ENCODE measurements at places on chromosomes 12 and 14. TPM values are rescaled to one million over a fixed set of nuclear protein-coding genes. Genes with fewer than 3 reads are reported as not detected.

DNA sequence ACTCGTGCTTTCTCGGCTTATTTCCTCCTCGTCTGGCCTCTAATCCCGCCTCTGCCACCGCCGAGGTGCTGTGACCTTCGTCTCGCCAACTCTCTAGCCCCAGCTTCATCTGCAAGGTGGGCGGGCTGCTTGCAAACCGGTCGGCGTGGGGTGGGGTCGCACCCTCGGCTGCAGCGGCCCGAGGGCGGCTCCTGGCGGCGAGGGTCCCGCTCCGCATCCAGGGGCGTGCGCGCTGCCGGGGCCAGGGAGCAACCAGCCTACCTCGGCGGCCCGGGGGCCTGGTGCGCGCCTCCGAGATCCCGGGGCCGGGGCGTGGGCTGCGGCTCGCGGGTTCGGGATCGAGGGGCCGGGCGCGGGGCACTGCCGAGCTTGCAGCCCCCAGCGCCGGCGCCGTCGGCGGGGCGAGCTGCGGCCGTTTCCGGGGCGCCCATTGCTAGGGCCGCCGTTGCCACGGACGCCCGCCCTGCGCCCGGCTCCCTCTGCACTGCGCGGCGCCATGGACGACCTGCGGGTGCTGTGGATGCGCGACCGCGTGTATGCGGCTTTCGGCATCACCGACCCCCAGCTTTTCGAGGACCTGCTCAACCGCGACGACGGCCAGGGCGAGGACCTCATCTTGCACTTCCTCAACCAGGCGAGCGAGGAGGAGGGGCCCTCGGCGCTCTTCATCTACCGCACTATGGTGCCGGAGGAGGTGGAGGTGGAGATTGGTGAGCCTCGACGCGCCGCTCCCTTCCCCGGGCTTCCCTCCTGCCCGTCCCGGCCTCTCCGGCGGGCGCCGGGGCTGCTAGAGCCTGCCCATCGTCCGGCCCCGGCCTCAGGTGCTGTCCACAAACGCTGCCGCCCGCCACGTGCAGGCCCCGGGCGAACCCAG is at the start of gene DNAH10:
DNAH10 (plus strand) TSS at position 461 of the 874 bp plus-strand sequence; CDS start at position 497, 36 bp downstream.
- DNase-seq = no peak

DNA sequence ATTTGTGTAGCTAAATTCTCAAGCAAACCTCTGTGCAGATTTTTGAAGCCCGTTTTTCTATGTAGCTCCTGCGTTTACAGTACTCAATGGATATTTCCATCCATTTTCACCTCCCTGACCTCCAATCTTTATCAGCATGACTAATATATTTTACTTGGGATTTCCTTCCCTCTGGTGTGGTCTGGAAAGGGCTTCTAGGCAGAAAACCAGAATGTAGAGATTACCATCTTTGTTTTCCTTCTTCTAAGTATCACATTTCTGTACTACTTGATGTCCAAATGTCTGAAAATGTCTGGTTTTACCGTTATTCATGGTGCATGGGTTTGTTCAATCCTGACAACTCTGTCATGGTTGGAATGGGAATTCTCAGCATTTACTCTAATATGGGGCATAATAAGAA is 907.6 kb upstream of the FLRT2 start:
- no peak for DNase-seq

DNA sequence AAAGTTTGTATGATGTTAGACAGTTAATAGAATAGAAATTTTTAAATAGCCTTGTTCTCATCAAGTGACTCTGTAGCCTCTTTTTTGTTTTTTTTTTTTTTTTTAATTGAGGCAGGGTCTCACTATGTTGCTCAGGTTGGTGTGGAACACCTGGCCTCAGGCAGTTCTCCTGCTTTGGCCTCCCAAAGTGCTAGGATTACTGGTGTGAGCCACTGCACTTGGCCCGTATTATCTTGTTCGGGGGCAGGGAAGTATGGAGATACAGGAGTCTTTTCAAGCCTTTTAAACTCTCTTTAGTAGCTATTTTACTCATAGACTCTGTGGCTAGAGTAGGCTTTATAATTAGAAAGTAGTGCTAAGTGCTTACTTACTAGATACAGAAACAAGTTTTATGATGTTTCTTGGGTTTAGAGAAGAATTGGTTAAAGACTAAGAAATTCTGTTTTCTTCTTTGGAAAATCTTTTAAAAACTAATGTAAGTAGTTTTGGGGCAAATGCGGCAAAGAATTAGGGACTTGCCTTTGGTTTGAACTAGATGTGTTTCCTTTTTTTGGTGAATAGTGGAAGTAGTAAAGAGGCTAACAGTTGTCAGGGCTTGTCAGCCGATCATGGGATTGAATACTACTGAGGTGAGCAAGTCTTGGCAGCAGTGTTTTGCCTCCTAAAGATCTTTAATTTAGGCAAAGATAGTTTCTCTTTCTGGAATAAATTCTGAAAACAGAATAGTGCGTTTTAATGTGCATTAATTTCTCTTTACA is 31.3 kb downstream of the FBXO34 start:
- DNase-seq = no peak

DNA sequence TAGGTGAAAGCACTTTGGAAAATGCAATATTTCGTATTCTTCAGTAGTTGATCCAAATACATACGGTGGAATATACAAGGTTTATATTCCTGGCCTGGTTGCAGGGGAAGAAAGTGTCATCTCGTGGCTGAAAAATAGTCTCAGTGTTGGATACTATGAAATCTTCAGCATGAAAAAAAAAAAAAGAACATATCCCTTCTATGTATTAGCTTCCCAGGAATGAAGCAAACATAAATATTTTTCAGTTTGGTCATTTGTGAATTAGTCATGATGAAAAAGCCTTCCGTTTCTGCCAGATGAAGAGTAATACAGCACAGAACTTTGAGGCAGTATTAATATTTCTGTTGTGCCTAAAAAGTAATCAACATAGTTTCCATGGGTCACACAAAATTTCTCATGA is 36.7 kb downstream of the FLRT2 start:
- no peak for DNase-seq

GRCh38 chr12:77940567-77940966 is 109.9 kb downstream of the NAV3 start:
- DNase-seq = no peak

GRCh38 chr14:67963545-67963944 is 144.0 kb downstream of the RAD51B start:
- DNase-seq = no peak

DNA sequence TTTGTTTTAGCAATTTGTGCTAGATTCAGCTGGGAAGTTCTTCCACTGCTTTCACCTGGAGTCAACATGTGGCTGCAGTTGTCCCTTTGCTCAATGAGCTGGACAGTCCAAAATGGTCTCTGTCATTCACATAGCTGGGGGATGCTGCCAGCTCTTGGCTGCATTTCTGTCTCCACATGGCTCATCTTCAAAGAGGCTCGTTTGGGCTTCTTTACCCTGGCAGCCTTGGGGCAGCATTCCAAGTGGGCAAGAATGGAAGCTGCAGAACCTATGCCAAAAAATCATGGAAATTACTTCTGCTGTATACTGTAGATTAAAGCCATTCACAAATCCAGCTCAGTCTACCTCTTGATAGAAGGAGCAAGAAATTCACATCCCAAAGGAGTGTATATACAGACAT is 199.1 kb downstream of the SLC5A8 start:
- no peak for DNase-seq

DNA sequence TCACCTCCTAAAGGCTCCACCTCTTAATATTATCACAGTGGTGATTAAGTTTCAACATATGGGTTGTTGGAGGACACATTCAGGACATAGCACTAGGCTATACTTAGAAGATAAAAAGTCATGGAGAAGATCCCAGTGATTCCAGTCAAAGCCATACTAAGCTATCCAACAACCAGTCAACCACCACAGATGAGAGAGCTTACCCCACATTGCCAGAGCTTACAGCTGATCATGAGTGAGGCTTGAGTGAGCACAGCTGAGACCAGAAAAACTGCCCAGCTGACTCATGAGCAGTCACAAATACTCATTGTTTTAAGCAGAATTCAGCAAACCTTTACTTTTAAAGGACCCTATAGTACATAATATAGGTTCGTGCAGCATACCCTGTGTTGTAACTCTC is 85.1 kb downstream of the DRAM1 start:
- DNase-seq = no peak

GRCh38 chr12:93841671-93842070 is 164.5 kb downstream of the CRADD start:
- DNase-seq = no peak

DNA sequence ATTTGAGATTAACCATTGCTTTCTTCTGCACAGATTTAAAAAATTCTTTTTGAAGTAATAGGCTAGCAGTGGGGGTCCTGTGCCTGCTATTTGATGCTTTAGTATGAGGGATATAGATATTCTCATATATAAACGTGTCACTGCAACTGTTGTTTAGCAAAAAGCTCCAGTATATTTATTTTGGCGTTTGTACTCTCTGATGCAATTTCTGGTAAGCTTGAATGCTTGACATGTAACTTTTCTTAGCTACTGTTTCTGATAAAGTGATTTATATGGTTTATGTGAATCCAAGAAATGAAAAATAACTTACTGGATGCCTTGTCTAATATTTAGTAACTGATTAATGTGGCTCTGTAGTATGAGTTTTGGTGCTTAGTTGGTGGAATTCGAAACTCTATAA is 77.1 kb downstream of the TTLL5 start:
- DNase-seq = no peak

DNA sequence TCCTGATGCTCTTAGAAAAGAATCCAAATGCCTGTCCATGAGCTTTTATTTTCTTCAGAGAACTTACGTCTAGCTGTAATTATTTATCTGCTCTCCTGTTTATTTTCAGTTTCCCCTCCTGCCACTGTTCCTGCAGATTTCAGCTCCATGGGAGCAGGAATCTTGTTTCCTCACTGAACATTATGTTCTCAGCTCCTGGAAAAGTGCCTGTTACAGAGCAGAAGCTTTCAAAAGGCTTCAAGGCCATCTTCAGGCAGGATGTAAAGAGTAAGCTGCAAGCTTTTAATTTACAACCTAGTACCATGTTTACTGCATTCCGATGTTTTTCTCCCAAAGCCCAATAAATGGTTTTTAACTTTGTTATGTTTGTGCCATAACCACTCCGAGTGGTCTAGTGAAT is 98.4 kb upstream of the BTG1 start:
- peak; percentile 67 for DNase-seq

DNA sequence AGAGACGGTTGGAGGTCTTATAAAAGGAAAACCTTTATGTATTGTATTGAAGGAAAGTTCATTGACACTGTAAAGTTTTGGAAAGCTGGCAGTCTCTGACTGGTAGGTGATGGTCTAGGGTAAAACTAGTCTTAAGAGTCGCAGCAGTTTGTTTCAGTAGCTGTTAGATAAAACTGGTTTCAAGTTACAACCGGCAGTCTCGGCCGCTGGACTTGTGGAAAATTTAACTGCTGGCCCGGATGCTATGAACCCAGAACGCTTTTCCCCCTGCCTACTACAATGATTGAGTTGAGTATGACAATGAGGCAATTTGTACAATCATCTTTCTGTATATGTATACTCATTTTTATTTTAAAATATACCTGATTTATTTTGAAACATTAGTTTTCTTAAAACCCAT is 1426.9 kb downstream of the AACS start:
- no peak for DNase-seq

- no peak for DNase-seq
Measured at GRCh38 chr14:104927901-104928300, 3.2 kb downstream of the PLD4 start.

DNA sequence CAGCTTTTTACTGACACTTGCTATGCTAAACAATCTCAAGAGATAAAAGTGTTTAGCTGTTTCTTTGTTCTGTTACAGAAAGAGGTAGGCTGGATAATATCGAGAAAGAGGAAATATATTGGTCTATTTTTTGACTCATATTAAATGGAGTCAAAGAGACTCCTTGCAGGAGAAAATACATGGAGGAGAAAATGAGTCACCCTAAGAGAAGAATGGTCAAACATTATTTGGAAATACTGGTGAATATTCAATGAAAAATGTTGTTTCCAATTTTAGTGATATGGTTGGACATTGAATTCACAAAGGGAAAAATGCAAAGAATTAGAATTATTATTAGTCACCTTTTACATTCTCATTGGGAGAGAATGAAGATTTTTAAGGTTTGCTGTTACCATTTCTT is 3.2 kb downstream of the KCNJ8 start:
- DNase-seq = no peak

- no peak for DNase-seq
Measured at GRCh38 chr12:69354556-69355187, 4.9 kb upstream of the YEATS4 start.

DNA sequence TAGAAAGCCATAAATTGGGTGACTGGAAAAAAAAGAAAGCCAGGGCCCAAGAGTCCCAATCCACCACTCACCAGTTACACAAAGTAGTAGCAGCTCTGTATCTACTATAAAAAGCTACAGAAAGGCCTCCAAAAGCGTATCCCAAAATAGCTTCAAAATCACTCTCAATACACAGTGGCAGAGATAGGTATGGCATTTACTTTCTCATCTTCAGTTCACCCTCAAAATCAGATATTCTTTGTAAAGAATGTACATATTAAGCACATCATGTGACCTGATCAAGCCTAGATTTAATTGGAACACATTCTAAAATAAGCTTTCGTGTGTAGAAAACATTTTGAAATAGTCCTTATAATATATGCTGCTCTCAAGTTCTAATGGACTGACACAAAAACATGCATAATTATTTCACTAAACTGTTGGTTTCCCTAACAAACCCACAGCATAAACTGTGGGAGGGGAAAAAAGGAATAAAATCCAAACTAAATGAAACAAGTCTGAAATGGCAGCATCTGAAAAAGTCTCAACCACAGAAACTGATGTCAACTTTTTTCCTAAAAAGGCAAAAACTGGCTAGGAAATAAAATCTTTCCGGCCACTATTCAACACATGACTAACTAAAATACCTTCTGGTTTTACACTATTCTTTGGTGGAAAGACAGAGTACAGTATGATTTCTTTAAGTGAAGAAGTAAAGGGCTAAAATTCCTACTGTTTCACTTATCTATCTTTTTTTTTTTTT is 25.9 kb downstream of the UBE2N start:
- no peak for DNase-seq

- DNase-seq = no peak
Measured at GRCh38 chr12:89950421-89950820, 241.8 kb upstream of the ATP2B1 start.

DNA sequence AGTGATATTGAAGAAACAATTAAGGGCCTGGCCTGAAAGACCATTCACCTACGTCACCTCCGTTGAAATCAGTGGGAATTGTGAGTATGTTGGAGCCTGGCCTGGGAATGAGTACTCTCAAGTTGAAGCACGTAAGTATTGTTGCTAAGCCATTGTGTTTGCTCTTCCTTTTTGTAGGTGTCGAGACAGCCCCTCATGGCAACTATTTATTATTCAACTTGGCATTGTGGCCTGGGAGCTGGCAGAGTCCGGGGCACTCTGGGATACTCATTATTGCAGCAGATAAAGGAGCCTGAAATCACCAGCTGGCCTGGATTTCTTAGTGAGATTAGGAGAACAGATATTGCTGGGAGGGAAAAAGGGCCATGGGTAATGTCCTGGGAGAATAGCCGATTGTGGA is 147.4 kb downstream of the C12orf75 start:
- no peak for DNase-seq

GRCh38 chr14:69093631-69094421 is 59.1 kb downstream of the DCAF5 start:
- no peak for DNase-seq

- DNase-seq = no peak
Measured at GRCh38 chr12:40469736-40470135, 222.5 kb upstream of the CNTN1 start.

CD69 gene
- total RNA-seq = 13.7 TPM

POTEG gene
- not detected for total RNA-seq

FLRT2 gene
- total RNA-seq = 194 TPM

MYO1H gene
- not detected for total RNA-seq

JPH4 gene
- 2.7 TPM for total RNA-seq

GPD1 gene
- total RNA-seq = 2.2 TPM

OTOGL gene
- total RNA-seq = 4.5 TPM
